NCI-H345 (cell line): ENCODE measurements at places on chromosomes 6 and 20.

DNA sequence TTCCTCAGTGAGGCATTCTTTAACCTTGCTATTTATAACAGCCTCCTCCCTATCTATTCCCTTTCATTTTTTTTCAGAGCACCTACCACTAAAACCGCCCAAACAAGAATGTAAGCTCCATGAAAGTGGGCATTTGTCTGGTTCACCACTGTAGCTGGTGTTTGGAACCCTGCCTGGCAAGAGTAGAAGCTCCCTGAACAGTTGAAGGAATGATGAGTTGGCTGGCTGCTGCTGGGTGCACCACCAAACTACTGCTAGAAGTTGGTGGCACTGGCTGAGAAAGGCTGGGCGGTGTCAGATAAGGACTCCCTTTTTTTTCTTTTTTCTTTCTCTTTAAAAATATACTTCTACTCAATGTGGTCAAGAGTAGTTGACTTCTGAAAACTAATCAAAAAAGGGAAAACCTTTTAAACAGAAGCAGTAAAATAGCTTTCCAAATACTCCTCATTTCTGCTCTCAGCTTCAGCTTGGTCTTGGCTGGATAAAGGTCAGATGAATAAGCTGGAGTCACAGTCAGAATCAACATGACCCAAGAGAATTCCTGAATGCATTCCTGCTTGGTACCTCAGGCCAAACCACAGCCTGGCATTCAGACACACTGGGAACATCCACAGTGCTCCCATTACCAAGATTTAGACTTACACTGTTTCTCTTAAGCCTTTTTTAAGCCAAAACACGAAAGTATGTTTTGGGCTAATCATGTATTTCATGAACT lies 38.0 kb downstream of the RTN4IP1 start:
- DNase-seq = no peak

GRCh38 chr20:24418731-24419130 lies 50.7 kb upstream of the SYNDIG1 start:
- no peak for DNase-seq

DNA sequence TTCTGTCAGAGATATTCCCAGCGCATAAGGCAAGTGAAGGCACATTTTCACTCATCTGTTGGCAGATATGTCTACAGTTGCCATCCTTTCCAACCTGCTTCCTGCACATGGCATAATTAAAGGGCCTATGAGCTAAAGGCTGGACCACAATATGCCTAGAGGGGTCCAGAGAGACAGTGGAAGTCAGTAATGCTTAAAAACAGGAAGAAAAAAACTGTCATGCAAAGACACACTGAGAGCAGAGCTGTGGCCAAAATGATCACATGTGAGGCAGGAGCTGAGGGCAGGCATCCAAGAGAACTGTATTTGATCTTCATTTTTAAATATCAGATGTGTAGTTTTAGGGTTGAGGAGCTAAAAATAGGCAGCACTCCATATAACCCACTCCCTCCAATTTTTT lies 125.0 kb upstream of the BACH2 start:
- no peak for DNase-seq

- no peak for DNase-seq
Measured at GRCh38 chr6:106194949-106195921, 109.1 kb downstream of the PRDM1 start.

- DNase-seq = no peak
Measured at GRCh38 chr20:59645761-59646171, 41.4 kb downstream of the PHACTR3 start.

- DNase-seq = no peak
Measured at GRCh38 chr6:160108077-160108476, 13.5 kb upstream of the SLC22A1 start.

DNA sequence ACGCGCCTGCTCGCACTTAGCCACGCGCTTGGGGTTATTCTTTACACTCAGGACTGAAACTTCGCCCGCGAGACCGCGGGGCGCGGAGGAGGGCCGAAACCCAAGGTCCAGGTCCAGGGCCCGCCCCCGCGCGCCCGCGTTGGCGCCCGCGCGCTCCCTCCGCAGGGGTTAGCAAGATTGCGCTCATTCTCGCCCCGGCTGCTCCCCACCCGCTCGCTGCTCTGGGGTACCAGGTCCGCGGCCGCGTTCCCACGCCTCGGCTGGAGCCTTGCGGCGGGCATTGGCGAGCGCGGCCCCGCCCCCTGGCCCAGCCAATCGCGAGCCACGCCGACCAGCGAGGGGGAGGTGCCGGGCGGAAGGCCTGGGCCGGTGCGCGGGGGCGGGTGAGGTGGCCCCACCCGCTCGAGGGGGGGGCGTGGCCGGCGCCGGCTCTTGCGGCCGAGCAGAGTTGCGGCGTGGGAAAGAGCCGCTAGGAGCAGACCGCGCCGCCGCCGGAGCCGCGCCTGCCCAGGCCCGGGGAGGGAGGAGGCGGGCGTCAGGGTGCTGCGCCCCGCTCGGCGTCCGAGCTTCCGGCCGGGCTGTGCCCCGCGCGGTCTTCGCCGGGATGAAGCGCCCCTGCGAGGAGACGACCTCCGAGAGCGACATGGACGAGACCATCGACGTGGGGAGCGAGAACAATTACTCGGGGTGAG lies at the start of gene HEY2:
TSS of gene HEY2 (plus strand) at position 460 of the 692 bp plus-strand sequence. CDS start at position 605, 145 bp downstream.
- peak; percentile 96 for DNase-seq

DNA sequence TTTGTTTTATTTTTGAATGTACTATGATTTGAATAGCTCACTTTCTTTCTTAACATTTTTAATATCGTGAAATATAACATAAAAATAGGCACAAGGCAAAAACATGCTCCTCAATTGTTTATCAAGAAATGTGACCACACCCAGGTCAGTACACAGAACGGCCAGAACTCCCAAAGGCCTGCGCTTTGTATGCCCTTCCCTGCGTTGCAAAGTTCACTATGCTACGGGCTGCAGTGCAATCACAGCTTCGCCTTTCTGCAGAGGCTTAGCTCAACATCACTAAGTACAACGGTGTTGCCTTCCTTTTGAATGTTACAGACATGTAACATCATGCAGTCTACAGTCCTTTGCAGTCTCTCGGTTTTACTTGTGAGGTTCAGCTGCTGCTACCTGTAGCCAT lies 333.4 kb downstream of the THBS2 start:
- DNase-seq = no peak

DNA sequence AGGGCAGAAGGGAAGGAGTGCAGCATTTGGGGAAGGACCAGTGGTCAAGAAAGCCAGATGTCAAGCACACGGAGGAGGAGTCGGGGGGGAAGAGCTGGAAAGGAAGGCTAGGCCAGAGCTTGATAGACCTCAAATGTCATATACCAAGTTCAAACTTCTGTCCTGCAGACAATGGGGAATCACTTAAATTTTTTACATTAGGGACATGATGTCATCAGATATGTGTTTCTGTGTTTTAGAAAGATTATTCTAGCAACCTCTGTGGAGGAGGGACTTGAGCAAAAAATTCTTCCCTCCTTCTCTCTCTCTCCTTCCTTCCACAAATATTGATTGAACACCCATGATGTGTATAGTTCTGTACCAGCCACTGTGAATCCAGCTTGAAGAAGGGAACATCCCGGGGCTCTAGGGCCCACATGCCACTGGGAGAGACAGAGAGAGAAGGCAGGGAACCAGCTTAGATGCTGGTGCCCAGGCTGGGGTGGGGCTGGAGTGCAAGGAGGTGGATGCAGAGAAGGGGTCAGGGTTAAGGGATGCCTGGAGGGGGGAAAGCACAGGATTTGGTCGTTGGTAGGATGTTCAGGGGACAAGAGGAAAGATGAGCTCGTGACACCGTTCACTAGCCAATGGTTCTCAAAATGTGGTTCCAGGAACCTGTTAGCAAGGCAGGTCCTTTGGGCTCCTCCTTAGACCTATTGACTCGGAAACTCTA lies 19.8 kb upstream of the AAR2 start:
- no peak for DNase-seq

- no peak for DNase-seq
Measured at GRCh38 chr6:56890683-56891429, 64.1 kb upstream of the BEND6 start.

- DNase-seq = peak; percentile 47
Measured at GRCh38 chr6:8556370-8557013, 121.1 kb upstream of the SLC35B3 start.

GRCh38 chr20:37308086-37309050 lies 18.9 kb downstream of the MANBAL start:
- no peak for DNase-seq

DNA sequence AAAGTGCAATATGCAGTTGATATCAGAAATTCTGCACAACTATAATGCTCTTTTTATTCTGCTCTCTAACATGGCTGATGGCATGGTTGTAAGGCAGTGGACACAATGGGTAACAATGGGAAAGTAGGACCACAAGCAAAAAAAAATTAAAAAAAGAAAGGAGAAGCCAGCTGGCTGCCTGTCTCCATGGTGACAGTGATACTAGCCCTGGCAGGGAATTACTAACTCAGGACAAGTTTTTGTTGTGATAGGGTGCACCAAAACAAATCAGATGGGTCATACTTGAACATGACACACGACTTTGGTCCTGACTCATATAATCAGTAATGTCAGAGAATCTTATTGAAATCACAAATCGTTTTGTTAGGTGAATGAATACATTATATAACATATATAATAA lies 169.4 kb downstream of the TRDN start:
- no peak for DNase-seq

DNA sequence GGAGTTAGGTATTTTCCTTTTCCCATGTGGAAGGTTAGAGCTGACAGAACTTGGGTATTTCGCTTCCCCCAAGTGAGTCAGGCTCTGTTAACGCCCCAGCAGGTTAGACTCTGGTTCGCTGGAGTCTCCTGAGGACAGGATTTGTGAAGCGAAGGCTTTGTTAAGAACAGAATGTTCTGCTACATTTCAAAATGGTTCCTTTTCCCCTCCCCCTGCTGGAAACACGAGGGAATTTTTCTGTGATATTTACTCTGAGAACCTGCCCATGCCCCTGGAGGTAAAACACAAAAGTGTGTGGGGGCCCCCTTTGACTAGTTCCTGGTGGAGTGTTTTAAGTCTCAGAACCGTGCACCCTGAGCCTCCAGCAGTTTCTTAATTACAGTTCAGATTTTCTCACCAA lies 731.4 kb upstream of the CITED2 start:
- no peak for DNase-seq

DNA sequence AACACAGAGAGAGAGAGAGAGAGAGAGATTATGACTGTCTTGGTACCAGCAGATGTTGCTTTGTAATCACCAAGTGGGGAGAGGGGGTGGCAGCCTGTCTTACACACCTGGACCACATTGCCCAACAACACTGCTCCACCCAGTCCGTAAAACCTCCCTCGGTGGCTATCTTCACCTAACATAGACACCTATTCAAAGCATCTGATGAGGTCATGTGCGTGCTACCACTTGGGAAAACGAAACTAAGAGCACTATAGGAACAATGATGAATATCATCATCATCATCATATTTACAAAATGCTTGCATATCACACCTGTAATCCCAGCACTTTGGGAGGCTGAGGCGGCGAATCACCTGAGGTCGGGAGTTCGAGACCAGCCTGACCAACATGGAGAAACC lies 24.1 kb upstream of the SALL4 start:
- DNase-seq = no peak

GRCh38 chr20:44711237-44711636 lies 3.9 kb upstream of the CCN5 start:
- no peak for DNase-seq
